ENCODE measurements at places on chromosomes 7 and 10. TPM values are rescaled to one million over a fixed set of nuclear protein-coding genes. Genes with fewer than 3 reads are reported as not detected.

GBX1 gene
- not detected for total RNA-seq

KLF14 gene
- 0.05 TPM for total RNA-seq

CREB5 gene
- 1.1 TPM for total RNA-seq

FEZF1 gene
- total RNA-seq, result under 0.01 TPM

TSPAN12 gene
- 3.5 TPM for total RNA-seq

CALY gene
- total RNA-seq, result not detected

GLI3 gene
- total RNA-seq, result 3.2 TPM
